CD4-positive, alpha-beta T cell treated with Interleukin-15 for 4 hours (primary cell): ENCODE measurements at places on chromosomes 4 and X.
A peak's percentile ranks its signal among the peaks of the same experiment; 100 is the strongest.

- DNase-seq: peak; percentile 1
These were observed 91.3 kb upstream of the WDR44 start for GRCh38 chrX:118254611-118255010.

DNA sequence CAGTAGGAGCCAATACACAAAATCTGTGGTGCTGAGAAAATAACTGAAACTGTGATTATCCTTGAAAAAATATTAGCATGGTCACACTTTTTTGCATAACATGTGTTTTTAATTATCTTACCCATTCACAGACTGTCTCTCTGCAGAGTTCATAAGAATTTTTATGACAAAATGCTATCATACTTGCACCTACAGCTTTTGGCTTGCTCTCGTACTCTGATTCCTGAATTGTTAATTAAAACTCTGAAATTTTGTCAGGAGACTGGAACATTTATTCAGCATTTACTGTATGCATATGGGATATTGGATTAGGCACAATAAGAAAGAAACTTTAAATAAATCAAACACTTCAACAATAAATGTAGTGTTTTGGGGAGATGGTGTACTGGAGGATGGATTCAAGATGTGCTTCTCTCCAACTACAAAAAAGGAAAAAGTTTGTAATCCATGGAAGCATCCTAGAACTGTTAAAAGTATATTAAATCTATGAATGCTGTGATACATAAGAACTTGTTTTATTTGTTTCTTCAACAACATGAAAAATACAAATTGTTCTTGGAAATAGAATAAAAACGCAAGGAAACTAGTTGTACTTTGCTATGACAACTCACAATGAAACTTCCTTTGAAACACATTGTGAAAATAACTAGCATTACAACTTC is 260.5 kb downstream of the SPATA18 start:
- DNase-seq: no peak

- no peak for DNase-seq
These were observed 63.9 kb downstream of the FGFBP1 start for GRCh38 chr4:15874671-15875070.

- no peak for DNase-seq
These were observed 132.6 kb upstream of the RPS6KA6 start for GRCh38 chrX:84320614-84321013.

GRCh38 chr4:163587867-163588266 is 93.4 kb downstream of the TMA16 start:
- no peak for DNase-seq

DNA sequence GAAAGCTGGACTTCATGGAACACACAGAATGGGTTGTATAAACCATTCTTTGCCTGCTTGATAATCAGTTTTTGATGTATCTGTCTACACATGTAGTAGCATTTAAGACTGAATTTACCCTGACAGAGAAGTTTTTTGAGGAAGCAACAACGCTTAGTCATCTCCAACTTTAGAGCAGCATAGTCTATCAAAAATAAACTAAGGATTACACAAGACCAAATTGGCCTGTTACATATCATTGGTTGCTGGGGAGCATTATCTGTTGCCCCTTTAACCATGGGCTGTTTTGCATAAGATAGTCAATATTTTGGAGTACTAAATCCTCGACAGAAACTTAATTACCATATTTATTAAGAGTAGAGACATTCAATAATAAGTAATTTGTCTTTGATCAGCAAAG is 347.4 kb downstream of the FAM47B start:
- no peak for DNase-seq

DNA sequence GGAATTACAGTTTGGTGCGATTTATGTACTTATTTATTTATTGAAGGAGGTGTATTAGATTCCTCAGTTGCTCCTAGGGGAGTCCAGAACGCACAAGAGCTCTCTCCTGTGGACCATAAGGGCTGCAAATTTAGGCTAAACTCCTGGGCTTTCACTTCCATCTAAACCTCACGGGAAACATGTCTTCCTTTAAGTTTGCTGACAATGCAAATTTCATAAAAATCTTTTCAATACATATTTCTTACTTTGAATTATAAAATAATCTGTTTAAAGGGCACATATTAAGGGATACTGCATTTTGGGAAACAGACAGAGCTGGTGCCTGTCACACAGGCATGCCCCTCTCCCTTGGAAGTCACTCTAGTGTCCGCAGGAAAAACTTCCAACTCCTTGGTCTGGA is 438.0 kb upstream of the CPEB2 start:
- DNase-seq: no peak

DNA sequence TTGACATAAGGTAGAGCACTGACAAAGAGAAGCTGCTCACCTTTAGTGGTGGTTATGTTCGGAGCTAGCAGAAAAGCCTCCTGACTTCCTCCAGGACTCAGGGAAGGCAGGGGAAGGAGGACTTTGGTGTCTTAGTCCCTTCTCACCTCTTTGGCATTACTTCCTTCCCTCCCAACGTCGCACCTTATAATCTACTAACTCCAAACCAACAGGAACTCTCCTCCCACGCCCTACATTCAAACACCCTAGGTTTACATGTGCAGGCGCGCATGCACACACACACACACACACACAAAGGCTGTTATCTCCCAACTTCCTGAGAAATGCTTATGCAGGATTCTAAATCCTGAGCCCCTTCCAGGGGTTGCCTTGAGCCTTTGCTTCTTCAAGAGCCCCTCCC is 157.7 kb upstream of the STS start:
- DNase-seq: no peak

DNA sequence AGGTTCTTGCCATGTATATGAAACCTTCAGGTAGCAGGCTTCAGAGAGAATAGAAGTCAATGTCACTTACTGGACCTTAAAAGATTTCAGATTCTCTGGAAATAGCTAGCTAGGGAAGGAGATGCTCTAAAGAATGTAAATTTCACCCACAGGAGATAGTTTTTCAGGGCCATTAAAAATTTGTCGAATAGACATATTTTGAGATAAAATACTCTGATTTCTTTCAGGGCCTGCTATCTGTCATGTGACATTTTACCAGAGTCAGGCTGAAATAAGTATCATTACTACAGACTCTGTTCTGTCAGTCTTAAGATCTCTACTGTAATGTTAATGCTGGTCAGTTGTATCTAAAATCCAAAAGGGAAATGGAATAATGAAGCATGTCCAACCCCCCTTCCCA is 15.7 kb upstream of the IL15 start:
- no peak for DNase-seq

GRCh38 chr4:100106982-100107381 is 83.3 kb downstream of the DDIT4L start:
- peak; percentile 9 for DNase-seq

GRCh38 chr4:40190880-40191815 is 5.7 kb upstream of the RHOH start:
- DNase-seq: no peak

DNA sequence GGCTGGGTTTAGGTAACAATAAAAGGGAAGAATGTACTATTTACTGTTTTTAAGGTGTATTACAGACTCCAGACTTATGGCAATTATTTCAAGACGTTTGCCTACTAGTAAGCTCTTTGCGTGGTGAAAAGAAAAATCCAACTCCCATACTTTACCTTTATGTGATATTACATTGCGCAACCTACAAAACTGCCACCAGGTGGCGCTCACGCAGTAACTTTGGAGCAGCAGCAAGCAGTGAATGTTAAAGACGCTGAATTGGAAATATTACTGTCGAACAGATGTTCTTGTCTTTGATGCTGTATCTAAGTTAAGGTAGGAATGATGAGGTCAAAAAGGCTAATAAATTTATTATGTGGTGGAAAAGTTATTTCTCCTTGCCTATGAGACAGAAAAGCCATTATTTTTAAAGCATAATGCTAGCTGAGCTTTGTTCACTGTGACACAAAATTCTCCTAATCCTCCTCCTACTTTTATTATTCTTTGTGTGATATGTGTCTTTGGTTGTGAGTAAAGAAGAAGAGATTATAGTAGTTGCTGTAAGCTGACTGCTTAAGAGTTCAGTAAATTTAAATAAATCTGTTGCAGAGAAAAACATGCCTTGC is 1099.8 kb upstream of the TENM3 start:
- peak; percentile 65 for DNase-seq

DNA sequence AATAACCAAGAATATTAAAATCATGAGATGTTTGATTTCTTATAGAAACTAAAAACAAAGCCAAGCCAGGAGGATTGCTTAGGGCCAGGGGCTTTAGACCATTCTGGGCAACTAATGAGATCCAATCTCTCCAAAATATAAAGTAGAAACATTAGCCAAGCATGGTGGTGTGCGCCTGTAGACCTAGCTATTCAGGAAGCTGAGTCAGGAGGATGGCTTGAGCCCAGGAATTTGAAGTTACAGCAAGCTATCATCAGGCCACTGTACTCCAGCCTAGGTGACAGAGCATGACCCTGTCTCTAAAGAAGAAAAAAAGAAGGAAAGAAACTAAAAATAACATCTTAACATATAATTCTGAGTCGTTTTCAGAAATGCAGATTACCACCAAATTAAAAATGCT is 96.7 kb downstream of the NAF1 start:
- no peak for DNase-seq

DNA sequence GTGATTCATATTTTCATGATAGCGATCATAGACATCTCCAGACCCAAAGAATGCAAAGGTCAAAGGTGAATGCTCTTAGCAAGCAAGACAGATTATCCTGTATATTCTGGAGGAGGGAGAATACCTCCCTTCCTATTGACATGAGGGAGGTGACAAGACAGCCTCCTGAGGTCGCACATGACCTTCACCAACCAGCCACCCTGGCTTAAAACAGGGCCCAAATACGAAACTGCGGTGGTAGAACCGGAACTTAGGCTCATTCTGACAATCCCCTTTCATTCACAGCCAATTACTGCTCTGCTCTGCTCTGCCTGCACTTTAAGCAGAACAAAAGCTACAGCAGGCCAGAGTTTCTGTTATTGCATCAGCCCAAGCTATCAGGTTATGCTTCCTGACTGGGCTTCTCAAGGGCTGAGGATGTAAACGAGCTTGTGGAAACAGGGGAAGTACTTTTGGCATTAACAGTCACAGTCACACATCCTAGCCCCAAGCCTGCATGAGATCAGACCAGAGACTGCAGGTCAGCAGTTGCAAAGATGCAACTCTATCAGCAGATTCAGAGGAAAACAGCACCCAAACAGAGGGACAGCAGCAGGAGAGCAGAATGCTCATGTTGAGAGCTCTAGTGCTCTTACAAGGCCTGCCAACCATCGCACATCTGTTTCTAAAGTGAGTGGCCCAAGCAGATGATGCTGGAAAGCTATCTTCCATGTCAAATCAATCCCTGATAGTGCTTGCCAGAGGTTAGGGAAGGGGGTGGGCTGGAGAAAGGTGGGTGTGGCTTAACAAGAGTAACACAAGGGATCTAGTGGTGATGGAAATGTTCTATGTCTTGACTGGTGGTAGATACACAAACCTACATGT is 51.3 kb upstream of the MAP3K15 start:
- DNase-seq: peak; percentile 3

DNA sequence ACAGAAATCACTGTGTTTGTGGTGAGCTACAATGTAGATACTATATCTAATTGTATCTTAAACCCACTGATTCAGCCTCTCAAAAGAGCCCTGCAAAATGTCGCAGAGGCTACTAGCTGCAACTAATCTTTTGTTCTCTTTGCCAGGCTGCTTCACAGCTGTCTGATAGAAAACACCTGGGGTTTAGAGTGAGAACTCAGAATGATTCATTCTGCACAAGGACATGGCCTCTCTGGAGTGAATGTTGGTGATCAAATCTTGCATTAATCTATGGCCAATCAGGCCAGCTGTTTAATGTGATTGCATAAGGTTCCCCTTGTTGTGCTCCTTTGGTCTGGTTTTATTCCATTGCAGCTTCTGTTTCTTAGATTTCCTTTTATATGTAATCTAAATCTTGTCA is 100.3 kb downstream of the EMCN start:
- no peak for DNase-seq

DNA sequence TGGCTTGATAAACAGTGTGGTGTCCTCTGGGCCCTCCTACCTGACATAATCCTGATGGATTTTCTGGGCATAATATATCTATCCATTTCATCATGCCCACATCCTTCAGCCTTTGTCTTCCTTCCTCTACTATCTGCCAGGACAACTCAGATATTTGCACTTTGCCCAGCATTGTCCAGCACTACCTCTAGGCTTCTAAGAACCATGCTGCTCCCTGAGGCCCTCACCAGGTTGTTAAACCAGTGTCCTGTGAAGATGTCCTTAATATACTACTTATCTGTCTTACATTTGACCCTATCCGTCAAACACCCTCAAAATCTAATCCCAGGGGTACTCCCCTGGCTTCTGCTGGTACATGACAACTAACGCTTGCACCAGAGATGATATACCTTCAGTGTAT is 58.2 kb upstream of the MAML3 start:
- no peak for DNase-seq

- DNase-seq: no peak
These were observed at the start of gene KCNIP4 for GRCh38 chr4:21948347-21949072. Gene KCNIP4 (minus strand): TSS chr4:21948772.
